ENCODE measurements at places on chromosomes 3 and 15. TPM values are rescaled to one million over a fixed set of nuclear protein-coding genes. Genes with fewer than 3 reads are reported as not detected.
A peak's percentile ranks its signal among the peaks of the same experiment; 100 is the strongest.

The DISP2 gene
- 0.09 TPM for total RNA-seq

- DNase-seq: no peak
- H3K27ac ChIP-seq: no peak overlapping the region
- H3K4me3 ChIP-seq: no peak overlapping the region
Measured at GRCh38 chr3:20682573-20682972, 496.6 kb upstream of the SGO1 start.

DNA sequence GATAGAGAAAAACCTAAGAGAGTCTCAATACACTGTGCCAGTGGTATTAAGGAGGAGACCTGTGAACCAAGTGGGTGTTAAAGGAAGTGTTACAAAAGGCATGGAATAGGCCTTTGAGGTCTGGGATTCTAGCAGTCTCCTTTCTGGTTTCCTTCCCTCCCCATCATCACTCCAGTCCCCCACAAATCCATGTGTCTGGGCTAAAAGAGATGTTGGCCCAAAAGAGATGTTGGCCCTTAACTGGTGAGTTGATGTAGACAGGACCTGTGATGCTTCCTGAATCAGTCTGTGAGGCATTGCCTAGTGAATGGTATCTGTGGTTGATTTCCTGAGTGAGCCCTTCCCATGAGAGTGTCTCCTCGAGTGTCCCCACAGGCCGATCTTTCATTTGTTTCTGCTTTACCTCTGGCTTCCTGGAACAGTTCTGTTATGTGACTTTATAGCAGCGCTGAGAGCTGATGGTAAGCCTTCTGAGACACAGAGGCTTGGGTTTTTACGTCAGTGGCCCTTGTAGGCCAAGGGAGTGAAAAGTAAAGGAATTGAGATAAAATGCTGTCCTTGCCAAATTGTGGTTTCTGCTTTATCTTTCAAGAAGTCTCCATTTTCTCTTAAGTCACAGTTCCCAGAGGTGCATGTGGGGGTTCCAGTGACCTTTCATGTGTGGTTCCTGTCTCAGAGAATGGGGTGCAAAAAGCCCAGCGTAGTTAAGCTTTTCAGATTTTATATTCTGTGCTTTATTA, 87.8 kb downstream of the KLHL25 start:
- peak overlapping the region; percentile 78 for H3K4me3 ChIP-seq
- peaks cover 47% of the 10 kb centered on the region for H3K36me3 ChIP-seq
- DNase-seq: peak; percentile 63
- peaks cover 85% of the 10 kb centered on the region for H3K4me1 ChIP-seq
- no peaks in the 10 kb centered on the region for H3K27me3 ChIP-seq

GRCh38 chr3:161409069-161409468, 37.8 kb upstream of the SPTSSB start:
- peak; percentile 56 for DNase-seq
- H3K4me1 ChIP-seq: peaks cover 17% of the 10 kb centered on the region
- H3K27me3 ChIP-seq: peaks cover 6% of the 10 kb centered on the region

The CD200 gene
- 15.7 TPM for total RNA-seq

DNA sequence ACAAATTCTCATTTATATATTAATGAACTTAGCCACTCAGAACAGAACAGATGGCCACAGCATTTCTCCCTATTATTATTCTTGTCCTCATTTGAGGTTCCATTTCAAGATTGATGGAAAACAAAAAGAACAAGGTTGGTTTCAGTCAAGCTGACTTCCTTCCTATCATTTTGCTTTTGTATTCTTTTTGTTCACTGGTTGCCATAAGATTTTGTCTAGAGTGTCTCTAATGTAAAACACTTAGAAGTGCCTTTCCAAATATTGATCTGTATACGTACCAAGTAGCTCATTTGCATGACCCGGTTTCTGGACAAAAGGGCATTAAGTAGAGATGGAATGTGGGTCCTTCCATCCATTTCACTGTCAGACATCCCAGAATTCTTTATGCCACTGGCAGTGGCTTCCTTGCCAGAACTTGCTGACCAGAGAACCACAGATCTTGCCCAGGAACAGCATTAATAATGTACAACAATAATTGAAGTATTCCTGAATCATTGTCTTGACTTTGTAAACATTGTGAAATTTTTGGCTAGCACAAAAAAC, 63.8 kb downstream of the PEX5L start:
- H3K27me3 ChIP-seq: peaks cover 2% of the 10 kb centered on the region
- H3K4me1 ChIP-seq: no peaks in the 10 kb centered on the region
- H3K36me3 ChIP-seq: no peaks in the 10 kb centered on the region

- H3K27me3 ChIP-seq: peaks cover 4% of the 10 kb centered on the region
- no peaks in the 10 kb centered on the region for H3K36me3 ChIP-seq
- H3K27ac ChIP-seq: no peak overlapping the region
- H3K4me1 ChIP-seq: no peaks in the 10 kb centered on the region
- DNase-seq: no peak
- H3K4me3 ChIP-seq: no peak overlapping the region
Measured at GRCh38 chr3:156014489-156014888, 105.9 kb upstream of the KCNAB1 start.

The KIF7 gene
- total RNA-seq: 2.7 TPM

DNA sequence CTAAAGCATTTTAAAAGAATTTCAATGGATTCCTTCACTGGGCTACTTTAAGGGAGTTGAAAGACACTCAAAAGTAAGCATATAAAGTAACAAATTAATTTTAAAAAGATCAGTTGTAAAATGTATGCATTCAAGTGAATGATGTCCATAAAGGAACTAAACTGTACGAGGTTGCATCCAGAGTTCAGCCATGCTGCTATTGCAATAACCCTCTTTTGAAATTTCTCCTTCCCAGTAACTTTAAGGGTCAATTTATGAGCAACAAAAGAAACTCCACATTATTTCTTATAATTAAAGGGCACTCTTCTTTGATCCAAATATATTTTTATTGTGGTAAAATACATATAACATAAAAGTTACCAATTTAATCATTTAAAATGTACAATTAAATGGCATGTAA, 22.9 kb downstream of the BTLA start:
- H3K36me3 ChIP-seq: peaks cover 61% of the 10 kb centered on the region
- no peak overlapping the region for H3K27ac ChIP-seq
- DNase-seq: no peak
- peaks cover 52% of the 10 kb centered on the region for H3K4me1 ChIP-seq
- H3K27me3 ChIP-seq: no peaks in the 10 kb centered on the region

GRCh38 chr3:13705702-13706280, 156.9 kb downstream of the FBLN2 start:
- H3K27ac ChIP-seq: no peak overlapping the region
- H3K4me3 ChIP-seq: no peak overlapping the region
- peaks cover 24% of the 10 kb centered on the region for H3K27me3 ChIP-seq
- no peaks in the 10 kb centered on the region for H3K4me1 ChIP-seq

DNA sequence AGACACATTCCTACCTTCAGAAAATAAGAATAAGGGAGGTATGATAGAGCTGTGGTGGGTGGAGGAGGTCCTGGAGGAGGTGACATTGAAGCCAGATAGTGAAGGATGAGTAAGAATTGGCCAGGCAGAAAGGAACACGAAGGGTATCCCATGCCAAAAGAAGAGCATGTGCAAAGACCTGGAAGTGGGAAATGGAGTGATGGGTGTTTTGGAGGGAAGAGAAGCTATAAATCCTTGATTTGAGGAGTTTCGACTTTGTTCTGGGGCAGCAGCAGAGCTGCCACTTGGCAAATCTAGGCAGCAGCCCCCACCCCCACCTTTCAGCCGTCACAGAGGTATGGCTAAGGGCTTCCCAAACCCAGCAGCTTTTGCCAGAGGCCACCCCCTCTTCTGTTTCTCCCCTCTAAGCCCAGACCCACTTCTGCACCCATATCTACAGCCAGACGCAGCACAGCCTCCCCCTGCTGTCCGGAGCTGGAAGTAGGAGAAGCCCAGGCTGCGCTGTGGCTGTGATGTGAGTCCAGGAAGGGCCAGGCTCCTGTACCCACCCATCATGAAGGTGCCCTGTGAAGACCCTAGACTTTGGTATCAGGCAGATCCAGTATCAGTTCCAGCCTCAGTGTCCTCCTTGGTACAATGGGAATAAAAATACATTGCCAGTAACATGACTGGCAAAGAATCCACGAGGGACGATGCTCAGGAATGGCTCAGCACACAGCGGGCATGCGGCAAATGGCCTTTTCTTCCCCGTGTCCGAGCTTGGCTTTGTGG, 188.7 kb upstream of the LINGO1 start:
- H3K4me1 ChIP-seq: peaks cover 2% of the 10 kb centered on the region
- no peaks in the 10 kb centered on the region for H3K36me3 ChIP-seq
- peak; percentile 66 for DNase-seq
- no peak overlapping the region for H3K27ac ChIP-seq
- no peak overlapping the region for H3K4me3 ChIP-seq

DNA sequence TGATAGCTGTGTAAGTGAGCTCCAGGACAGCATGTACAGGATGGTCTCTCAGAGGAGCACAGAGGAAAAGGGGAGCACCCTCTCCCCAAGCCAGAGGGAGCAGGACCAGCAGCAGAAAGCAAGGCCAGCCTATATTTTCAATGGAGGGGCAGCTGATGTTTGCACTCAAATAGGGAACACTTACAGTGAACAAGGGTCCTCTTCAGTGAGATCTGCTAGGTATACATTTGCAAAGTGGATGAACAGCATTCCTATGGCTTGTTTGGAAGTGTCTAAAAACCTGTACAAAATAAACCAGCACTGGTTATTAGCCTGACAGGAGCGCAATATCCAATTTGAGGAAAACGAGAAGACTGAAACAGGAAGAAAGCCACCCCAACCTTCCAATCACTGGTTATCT, 17.6 kb upstream of the MUSTN1 start:
- H3K36me3 ChIP-seq: no peaks in the 10 kb centered on the region
- no peaks in the 10 kb centered on the region for H3K4me1 ChIP-seq
- DNase-seq: no peak
- H3K27ac ChIP-seq: no peak overlapping the region
- no peak overlapping the region for H3K4me3 ChIP-seq

DNA sequence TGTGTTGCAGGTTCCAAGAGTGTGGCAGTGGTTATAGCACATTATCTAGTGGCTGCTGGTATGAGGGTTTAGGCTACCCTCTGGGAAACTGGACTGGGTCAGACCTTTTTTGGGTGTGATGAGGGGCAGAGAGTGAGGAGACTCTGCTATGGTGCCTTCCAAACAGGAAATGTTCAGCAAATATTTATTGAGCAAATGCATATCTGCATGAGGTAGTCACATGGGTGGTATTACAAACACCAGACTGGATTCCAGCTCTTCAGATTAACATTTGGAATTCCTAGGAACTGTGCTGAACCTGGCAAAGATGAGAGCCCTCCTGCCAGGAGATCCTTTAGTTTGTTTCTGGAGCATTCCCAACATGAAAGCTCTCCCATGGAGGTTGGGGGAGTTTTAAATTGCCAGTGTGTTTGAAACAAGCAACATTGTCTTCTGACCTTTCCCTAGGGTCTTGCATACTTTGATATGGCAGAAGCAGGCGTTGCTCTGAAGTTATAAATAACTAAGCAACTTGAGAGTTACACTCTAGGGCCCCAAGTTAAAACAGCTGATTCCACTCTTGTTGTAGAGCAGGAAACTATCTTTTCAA, 341.2 kb upstream of the C2CD4B start:
- H3K27ac ChIP-seq: no peak overlapping the region
- peaks cover 8% of the 10 kb centered on the region for H3K27me3 ChIP-seq
- DNase-seq: no peak
- H3K4me3 ChIP-seq: no peak overlapping the region

The PTX3 gene
- not detected for total RNA-seq

- no peak for DNase-seq
- peaks cover 2% of the 10 kb centered on the region for H3K36me3 ChIP-seq
- no peak overlapping the region for H3K27ac ChIP-seq
Measured at GRCh38 chr3:31421314-31422048, 111.2 kb upstream of the STT3B start.

The GHRL gene
- not detected for total RNA-seq

The CASR gene
- total RNA-seq: not detected

- H3K4me1 ChIP-seq: peaks cover under 1% of the 10 kb centered on the region
- no peak for DNase-seq
- H3K4me3 ChIP-seq: no peak overlapping the region
Measured at GRCh38 chr3:52561028-52561747, 24.8 kb downstream of the UQCC5 start.

The CPEB1 gene
- 1.6 TPM for total RNA-seq

DNA sequence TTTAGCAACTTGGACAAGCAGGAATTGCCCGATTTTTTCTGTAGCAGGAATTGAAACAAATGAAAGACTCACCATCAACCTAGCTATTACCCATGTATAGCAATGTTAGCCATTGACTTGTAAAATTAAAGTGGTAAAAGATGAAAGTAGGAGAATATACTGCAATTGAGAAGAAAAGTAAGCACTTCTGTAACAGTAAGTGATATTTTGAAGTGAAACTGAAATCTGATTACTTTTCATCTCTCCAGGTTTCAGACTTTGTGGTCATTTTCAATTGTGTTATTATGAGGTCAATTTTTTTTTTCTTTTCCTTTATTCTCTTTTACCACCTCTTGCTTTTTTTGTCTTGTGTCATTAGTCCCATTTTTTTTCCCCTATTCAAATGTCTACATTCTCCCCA, 1078.2 kb downstream of the ZPLD1 start:
- H3K27me3 ChIP-seq: no peaks in the 10 kb centered on the region
- no peak overlapping the region for H3K4me3 ChIP-seq
- no peak overlapping the region for H3K27ac ChIP-seq
- H3K36me3 ChIP-seq: no peaks in the 10 kb centered on the region
- H3K4me1 ChIP-seq: no peaks in the 10 kb centered on the region

The CYP19A1 gene
- total RNA-seq: not detected

DNA sequence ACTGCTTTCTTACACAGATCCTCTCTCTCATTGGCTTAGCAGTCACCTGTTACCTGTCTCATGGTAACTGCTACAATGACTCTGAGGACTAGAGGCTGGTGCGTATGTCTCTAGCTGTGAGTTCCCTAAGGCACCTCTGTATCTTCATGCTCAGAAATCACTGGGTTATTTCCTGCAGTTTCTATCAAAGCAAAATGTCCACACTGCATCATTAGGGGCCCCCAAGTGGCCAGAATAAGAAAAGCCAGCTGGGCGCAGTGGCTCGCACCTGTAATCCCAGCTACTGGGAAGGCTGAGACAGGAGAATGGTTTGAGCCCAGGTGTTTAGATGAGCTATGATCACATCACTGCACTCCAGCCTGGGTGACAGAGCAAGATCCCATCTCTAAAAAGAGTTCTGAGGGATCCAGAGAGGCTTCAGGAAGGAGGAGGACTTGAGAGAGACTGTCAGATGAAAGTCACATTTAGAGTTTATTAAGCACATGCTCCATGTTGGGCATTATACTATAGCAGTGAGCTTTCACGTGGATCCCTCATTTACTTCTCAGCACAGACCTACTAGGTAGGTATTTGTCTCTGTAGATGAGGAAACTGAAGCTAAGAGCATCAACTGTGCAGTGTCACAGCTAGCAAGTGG, 2.3 kb upstream of the VPS18 start:
- peaks cover 28% of the 10 kb centered on the region for H3K4me1 ChIP-seq
- no peak overlapping the region for H3K27ac ChIP-seq
- no peak overlapping the region for H3K4me3 ChIP-seq
- DNase-seq: peak; percentile 58
- H3K36me3 ChIP-seq: peaks cover 4% of the 10 kb centered on the region

DNA sequence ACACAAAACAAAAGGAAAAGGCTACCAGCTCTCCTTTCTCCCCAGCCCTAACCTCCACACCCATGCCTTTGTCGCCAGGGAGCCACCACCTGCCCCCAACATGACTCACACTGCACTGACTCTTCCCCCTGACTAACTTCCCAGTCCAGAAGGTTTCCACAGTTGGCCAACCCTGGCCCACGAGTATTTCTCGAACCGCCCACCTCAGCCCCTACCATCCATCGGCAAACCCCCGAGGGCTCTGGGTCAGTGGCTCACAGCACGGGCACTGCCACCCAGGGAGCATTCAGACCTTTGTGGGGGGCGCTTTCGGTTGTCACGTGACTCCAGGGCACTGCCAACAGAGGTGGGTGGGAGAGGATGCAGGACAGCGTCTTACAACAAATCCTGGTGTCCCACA, 152.3 kb downstream of the LRRC28 start:
- no peaks in the 10 kb centered on the region for H3K36me3 ChIP-seq
- H3K27ac ChIP-seq: no peak overlapping the region
- no peak for DNase-seq
- no peaks in the 10 kb centered on the region for H3K27me3 ChIP-seq
- peaks cover 2% of the 10 kb centered on the region for H3K4me1 ChIP-seq
- no peak overlapping the region for H3K4me3 ChIP-seq

All from activated CD8-positive, alpha-beta T cell treated with anti-CD3 and anti-CD28 coated beads for 36 hours (primary cell).